ENCODE measurements at places on chromosomes 13 and 19.

- DNase-seq, result no peak
Observed at GRCh38 chr13:76982061-76982460, 9.8 kb upstream of the CLN5 start.

DNA sequence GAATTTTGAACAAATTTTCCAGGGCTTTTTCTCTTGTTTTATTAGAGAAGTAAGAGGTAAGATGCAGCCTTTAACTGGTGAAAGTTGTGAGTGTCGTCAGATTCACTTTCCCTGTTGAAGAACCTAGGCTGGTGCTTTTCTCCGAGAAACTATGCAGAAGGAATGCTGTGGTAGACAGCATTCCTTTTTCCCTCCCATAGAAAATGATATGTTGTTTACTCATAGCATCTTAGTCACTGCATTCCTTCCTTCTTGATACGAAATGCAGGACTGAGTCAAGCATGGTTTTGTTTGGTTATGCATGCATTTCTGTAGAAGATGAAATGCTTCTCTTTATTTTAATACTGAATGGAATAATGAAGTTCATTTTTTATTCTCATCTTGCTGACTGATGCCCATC is 3.4 kb downstream of the ITGBL1 start:
- DNase-seq, result no peak

DNA sequence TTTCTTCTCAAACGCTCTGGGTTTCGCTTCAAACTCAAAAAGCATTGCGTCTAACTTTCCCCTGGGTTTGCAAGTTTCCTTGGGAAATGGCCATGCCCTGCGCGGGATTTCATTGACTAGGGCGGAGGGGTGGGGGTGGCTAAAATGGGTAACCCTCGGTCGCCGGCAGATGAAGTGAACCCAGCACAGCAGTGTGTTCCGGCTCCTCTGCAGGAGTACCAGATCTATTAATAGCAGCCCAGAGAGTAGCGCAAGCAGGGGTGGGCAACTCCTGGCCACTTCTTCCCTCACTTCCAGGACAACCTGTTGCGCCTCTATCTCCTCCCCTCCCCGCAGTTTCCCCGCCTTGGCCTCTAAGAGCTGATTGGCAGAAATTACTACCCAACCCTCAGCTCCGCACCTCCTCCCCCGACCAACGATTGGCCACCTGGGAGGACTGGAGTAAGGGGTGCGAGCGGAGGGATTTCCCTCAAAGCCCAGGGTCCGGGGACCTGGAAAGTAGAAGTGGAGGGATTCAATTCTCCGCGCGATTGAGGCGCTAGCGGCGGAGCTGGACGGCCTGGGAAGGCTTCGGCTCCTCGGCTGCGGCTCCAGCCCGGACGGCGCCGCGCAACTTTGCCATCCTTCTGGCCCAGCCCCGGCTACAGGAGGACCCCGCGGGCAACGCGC is at the start of gene FREM2:
TSS of gene FREM2 (plus strand) at position 501 of the 669 bp plus-strand sequence. CDS start 268 bp downstream, outside the sequence.
- DNase-seq, result peak; percentile 81

DNA sequence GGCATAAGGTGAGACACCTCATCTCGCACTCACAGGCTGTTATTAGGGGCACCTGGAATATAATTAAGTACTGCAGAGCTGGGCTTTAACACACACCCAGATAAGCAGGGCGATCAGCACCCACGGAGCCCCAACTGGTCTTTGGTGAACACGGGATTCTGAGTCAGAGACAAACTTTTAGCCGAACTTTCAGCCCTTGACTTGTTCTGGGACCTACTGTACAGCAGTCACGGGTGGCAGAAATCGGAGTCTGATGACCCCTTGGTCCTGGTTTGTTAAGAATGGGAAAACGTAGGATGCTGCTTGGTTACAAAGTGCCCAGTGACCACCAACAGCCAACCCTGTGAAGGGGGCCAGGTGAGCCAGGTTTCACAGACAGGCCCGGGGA is 9.0 kb downstream of the SH3GL1 start:
- no peak for DNase-seq

- no peak for DNase-seq
Observed at GRCh38 chr19:46390121-46390858, 23.1 kb downstream of the CCDC8 start.

GRCh38 chr13:24221007-24221406 is 60.5 kb downstream of the SPATA13 start:
- DNase-seq, result no peak

GRCh38 chr13:73898276-73898675 is 235.9 kb downstream of the KLF12 start:
- no peak for DNase-seq

- DNase-seq, result no peak
Observed at GRCh38 chr19:16249826-16250404, 52.2 kb downstream of the AP1M1 start.

DNA sequence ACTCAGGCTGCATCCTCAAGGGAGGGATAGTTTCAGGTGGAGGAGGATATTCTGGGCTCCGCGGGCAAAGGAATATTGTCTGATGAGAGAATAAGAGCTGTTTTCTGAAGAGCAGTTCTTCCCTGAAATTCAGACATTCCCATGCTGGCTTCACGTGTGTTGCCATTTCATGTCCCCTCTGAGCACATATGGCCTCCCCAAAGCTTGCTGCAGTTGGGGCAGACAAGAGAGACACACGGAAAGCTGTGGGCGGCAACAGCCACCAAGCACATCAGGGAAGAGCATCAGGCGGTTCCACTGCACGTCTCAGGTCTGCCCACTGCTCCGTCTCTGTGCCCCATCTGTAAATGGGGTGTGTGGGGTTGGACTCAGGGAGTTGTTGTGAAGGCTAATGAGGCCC is 247.5 kb upstream of the TSHZ3 start:
- no peak for DNase-seq

- DNase-seq, result no peak
Observed at GRCh38 chr13:50780201-50781015, 63.1 kb downstream of the DLEU7 start.

DNA sequence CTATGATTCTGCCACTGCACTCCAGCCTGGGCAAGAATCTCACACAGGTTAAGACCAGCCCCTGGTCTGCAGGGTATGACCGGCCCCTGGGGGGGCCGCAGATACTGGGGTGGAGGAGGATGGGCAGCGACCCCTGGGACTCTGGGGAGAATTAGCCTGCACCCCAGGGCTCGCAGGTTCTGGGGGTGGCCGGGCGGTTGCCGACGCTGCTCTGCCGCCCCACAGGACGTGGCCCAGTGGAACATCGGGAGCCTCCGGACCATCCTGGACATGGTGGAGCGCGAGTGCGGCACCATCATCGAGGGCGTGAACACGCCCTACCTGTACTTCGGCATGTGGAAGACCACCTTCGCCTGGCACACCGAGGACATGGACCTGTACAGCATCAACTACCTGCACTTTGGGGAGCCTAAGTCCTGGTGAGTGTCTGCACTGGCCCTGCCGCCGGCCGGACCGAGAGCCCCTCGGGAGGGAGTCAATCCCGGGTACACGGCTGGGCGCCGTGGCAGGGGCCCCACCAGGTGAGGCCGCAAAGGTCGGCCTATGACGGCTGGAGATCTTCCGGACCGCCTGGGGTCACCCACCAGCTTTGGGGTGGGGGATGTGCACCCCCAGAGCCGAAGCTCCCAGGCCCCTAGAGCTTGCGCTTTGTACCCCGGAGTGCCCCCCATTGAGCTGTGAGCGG is 78.5 kb downstream of the KDM4B start:
- no peak for DNase-seq

All from left renal cortex interstitium (tissue), 4 donors.